GM23248 (cell line): ENCODE measurements at places on chromosomes 3 and 15.

GRCh38 chr3:196756732-196757131, 17.1 kb downstream of the PAK2 start:
- no peak for DNase-seq

DNA sequence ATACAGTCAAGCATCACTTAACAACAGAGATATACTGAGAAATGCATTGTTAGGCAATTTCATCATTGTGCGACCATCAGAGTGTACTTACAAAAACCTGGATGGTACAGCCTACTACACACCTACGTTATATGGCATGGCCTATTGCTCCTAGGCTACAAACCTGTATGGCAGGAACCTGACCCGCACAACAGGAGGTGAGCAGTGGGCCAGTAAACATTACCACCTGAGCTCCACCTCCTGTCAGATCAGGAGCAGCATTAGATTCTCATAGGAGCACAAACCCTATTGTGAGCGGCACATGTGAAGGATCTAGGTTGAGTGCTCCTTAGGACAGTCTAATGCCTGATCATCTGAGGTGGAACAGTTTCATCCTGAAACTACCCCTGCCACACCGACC, 89.7 kb downstream of the SCAPER start:
- no peak for DNase-seq

DNA sequence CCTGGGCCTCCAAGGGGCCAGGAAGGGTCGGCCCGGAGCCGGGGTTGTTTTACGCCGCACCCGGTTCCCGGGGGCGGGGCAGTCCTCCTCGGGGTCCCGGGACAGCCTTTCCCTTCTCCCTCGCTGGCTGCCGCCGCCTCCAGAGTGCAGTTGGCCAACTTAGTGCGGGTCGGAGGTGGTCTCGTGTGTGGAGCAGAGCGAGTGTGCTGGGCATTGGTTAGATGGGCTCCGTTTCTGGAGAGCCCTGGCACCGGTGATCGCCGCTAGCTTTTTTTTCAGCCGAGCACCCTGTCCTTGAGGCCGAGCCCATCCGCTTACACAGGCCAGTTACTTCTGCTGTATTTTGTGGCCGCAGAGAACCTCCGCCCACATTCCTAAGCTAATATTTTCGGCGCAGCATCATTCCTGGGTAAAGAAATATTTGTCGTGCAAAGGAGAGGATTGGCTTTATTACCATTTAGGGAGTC, 585 bp downstream of the KIF23 start:
- peak; percentile 95 for DNase-seq

DNA sequence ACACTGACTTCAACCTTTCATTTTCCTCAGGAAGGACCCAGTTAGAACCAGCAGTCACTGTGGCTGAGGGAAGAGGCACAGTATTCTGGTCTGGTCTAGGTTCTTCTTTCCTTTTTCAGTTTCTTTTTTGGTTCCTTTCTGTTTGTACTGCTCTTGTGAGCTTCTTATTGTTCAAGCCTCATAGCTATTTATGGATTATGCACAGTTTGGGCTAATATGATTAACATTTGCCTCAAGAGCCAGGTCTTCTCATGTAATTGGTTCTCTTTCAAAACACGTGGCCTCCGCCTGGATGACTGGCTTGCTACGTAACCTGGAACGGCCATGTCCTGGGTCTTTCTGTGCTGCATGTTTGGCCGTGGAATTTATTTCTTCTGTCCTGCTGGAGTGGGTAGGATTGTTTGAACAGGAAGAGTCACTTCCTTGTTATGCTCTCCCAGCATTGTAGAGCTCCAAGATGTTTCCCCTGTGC, 43.3 kb downstream of the RBMS3 start:
- DNase-seq, result peak; percentile 87

GRCh38 chr3:136891934-136892855, 30.2 kb downstream of the NCK1 start:
- DNase-seq, result no peak

DNA sequence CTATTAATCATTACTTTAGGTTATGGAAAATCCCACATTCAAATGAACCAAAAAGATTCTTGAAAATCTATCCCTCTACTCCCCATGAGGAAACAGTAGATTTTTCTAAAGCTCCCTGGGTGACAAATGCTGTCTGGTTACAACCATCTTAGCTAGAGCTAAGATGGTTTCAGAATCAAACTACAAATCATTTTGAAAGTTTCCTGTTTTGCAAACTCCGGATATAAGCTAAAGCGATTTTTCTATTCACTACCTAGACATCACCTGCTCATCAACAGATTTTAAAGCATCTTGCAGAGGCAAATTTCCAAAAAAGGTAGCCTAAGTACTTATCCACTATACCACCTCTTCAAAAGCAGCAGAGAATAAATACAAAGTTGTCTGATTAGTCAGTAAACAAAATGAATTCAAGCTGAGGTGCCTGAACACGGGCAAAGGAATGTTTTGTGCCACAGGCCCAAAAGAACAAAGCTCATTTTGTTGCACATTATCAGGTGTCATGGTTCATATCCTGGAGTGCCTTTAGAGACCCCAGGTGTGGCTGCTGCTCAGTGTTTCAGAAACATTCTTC, 204.9 kb downstream of the TNIK start:
- DNase-seq, result no peak

DNA sequence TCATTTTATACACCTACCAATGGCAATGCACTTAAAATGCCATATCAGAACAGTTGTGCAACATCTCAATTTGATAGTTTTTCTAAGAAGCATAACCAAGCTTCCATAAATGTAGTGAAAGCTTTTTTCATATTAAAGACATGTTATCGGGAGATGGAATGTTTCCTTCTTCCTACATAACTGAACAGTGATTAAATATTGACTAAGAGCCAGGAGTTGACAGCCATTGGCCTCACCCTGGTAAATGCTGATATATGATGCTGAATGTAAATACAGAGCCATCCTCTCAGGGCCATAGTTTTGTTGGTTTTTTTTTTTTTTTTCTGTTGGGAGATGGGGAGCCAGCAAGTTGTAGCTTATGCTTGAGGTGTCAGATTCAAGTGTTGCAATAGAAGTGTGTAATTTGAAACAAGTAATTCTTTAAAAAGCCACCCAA, 203.3 kb upstream of the IL12A start:
- DNase-seq, result no peak

DNA sequence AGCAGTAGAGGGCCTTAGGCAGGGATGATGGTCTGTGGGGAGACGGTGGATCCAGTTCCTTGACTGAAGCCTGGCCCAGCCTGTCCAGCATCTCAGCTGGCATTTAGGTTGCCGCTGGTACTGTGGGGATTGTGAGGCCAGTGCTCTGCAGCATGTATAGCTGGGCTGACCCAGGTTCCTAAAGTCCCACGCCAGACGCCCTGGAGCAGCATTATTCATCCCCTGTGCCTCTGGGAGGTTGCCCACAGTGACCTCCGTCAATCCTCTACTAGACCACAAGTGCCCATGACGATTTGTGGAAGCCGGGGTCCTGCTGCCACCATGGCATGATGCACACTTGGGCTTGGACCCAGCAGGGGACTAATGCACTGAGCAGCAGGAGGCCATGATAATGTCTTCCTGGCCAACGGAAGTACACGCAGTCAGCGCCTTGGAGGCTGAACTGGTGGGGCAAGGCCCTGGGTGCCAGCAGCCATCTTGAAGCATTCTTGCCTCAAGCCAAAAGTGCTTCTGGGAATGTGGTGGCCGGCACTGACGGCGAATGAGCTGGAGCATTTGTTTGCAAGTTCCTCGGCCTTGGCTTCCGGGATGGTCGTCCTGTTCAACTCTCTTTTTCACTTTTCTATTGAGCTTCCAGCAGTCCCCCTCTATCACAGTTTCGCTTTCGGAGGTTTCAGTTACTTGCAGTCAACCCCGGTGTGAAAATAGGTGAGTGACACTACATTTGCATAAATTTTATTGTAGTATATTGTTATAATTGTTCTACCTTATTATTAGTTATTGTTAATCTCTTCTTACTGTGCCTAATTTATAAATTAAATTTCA, 949.4 kb downstream of the ROBO1 start:
- no peak for DNase-seq

DNA sequence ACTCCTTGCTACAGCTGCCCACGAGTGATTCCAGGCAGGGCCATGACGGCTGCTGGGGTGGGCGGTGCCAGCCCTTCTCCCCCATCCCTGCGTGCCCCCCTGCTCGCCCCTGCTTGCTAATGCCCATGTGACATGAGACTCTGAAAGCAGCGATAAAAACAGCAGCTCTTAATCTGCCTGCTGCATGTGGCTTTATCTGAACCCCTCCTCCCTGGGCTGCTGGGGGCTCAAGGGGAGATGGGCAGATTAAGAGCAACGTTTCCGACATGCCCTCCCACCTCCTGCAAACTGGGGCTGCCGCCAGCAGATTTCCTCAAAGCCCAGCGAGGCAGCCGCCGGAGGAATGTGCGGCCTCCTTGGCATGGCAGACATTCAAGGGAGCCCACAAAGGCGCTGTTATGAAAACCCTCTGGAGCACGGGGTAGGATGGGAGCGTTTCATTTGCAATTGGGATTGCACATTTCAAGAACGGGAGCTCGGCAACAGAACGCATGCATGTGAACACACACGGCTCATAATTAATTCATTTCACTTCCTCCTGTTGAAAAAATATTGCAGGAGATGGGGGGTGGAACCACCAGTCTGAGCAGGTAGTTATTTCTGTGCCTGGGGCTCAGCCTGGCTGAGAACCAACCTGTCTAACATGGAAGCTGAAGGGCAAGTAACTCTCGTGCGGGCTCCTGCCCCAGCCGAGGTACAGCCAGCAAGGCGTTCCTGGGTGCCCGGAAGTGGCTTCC, 504.2 kb upstream of the PROK2 start:
- peak; percentile 67 for DNase-seq

- DNase-seq, result no peak
Observed at GRCh38 chr15:93881310-93881709, 350.1 kb upstream of the MCTP2 start.

DNA sequence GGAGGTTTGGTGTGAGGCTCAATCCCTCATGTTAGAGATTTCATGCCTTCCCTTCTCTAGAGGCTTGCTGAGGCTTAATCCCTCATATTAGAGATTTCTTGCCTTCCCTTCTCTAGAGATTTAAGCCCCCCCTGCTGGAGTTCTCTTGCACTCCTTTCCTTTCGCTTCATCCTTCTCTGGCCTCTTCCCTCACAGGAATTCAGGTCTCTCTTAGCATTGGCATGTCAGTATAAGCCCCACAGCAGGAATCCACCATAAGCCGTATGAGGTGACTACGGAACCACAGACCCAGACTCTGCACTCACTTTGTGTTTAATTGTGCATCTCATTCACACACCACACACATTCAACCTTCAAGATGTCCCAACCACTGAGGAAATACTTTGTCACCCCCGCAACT, 338.6 kb upstream of the POU1F1 start:
- DNase-seq, result no peak

GRCh38 chr3:127791221-127791913, 30.9 kb downstream of the MGLL start:
- DNase-seq, result peak; percentile 56

DNA sequence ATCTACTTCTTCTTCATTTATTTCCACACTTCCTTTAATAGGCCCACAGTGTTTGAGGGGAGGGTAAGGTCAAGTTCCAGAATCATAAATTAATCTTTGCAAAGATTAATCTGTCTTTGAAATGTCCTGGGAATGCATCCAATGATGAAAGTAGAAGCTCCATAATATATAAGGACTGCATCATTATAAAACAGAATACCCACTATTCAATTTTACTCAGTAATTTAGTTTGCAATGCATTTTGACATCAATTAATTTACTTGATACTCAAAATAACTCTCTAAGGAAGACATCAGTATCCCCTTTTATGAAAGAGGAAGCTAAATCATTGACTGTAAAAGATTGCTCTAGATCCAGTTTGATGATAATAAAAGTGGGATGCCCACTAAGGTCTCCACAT, 777.2 kb downstream of the GRM7 start:
- no peak for DNase-seq

DNA sequence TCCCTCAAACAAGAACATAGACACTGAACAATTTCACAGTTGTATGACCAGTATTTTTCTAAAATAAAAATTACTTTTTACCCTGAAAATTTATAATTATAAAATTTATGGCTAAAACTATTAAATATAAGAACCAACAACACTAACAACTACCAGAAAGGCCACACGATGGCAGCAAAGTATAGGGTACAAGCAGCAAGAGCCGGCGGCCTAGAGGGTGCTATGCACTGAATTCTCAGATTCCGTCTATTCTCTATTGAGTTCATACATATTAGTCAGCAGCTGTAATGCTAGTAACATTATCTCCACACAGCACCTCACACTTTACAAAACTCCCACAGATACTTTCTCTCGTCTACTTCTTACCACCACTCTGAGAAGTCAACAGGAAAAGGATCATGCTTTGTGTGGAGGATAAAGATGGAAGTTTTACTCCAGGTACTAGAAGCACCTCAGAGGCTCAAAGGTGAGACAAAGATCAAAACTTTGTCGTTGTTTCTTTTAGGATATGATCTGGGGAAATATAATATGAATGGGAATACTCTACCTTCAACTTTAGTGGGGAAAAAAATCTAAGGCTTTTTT, 160.5 kb downstream of the FGF12 start:
- DNase-seq, result peak; percentile 91

GRCh38 chr15:73362900-73363299, 5.9 kb downstream of the HCN4 start:
- DNase-seq, result no peak

GRCh38 chr3:129425213-129425612, 3.2 kb downstream of the EFCAB12 start:
- DNase-seq, result no peak

DNA sequence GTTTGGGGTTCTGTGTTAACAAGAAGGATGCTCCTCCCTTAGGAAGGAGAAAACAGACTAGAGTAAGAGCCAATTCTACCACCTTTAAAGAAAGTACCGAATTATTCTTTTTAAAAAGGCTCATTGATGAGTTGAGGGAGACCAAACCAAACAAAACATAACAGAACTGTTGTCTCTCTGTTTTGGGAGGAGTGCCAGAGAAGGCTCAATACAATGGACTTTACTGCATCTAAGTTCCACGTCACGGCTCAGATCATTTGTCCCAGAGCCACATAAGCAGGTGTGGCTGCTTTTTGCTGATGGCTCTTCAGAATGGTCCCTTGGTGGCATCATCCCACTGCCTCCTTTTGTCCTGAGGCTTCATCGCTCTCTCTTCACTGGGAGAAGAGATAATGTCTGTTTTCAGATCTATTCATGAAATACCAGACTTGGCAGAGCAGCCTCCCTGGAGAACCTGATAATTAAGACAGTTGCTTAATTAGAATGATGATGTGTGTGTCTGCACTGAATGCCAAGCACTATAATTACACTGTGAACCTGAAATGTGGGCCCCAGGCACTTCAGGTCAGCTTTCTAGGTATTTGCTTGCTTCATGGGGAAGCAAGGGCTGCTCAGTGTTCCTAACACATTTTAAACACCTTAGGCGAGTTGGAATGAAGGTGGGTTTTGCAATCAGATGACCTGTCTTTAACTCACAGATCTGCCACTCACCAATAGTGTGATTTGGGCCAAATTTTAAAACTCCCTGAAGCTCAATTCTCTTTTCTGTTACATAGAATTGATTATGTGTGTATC, 335.2 kb upstream of the MCTP2 start:
- DNase-seq, result no peak

DNA sequence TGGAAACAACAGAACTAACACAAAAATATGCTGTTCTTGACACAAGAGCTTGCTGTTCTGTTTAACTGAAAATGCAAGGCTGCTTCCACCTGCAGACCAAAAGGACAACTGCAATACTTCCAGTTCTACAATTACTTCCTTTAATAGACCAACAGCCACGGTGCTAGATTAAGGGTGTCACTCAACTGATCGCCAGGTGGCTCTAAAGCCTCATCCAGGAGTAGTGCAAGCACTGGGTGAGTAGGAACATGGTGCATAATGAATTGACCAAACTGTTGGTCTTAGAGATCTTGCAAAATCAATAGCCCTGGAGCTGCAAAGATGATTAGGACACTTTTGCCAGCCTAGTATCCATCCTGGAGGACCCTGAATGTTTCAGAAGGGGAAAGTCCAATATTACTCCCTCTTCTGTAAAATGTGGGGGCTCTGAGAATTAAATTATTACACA, 3.6 kb upstream of the CLDN16 start:
- DNase-seq, result peak; percentile 51
